ENCODE measurements at places on chromosomes 7 and 10.

DNA sequence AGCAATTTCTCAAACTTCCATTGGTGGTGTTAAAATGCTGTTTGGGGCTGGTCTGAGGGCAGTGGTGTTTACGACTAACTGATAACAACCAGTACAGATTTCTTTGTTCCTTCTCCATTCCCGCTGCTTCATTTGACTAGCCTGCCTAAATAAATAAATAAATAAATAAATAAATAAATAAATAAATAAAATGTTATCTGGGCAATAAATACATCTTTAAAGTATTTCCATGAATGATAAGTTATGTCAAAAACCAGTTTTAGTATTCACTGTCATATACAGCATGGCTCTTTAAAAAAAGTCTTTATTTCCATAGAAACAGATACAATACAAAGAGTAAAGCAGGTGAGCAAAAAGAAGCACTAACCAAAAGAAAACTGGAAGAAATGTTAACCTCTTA is 81.3 kb downstream of the ATE1 start:
- no peak for DNase-seq

DNA sequence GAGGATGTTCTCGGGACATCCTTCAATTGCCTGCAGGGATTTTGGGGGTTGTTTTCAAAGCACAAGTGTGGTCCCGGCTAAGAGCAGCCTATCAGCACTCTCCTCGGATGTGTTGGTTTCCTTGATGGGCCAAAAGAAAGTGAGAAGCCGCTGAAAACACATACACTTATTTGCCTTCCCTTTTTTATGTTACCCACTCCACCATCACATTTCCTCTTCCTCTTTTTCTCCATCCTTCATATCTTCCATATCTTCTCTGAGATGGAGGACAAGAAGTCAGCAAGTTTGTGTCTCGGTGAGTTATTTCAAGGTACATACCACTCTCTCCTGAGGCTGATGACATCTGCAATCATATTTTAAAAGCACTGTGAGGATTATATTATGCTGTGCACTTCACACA is 64.0 kb downstream of the ZNF33B start:
- DNase-seq: no peak

DNA sequence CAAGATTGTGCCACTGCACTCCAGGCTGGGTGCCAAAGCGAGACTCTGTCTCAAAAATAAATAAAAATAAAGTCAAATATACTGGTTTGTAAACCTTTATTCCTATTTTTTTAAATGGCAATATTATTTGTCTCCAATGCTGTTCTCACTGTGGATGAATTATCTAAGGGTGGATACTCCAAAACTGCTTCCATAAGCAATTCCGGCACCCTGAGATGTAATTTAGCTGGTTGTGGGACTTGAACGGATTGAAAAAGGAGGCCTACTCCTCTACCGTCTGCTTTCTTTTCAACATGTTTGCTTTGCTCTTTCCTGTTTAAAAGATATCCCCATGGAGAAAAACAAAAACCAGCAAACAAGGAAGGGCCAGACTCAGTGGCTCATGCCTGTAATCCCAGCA is 54.4 kb downstream of the SLC35B4 start:
- DNase-seq: no peak

GRCh38 chr10:2201534-2202099 is 464.3 kb upstream of the ADARB2 start:
- no peak for DNase-seq

DNA sequence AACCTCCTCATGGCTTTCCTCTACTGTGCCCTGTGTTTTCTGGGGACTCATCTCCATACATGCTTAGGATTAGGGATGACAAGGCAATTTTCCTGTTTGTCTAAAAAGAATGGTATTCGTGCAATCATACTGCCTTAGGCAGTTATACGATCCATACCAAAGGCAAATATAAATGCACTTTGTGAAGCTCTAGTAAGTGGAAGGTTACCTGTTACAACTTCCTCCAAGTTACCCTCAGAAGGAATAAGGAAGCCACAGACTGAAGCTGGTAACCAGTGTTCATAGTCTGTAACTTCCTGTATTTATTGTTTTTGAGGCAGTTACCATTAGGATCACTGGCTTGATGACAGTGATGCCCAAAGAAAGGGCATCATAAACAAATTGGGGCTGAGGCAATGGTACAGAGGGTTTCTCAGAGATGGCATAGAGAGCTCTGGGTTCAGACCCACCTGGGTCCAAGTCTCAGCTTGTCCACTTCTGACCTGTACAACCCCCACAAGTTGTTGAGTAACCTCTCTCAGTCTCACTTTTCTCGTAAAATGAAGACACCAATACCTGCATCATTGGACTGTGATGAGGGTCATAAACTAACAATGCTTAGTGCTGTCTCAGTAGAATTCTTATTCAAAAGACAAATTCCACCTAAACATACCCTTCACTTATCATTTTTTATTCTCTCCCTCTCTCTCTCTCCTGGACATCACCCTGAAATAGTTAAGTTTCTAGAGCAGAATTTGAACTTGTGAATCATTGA is 138.2 kb downstream of the ELMO1 start:
- no peak for DNase-seq

DNA sequence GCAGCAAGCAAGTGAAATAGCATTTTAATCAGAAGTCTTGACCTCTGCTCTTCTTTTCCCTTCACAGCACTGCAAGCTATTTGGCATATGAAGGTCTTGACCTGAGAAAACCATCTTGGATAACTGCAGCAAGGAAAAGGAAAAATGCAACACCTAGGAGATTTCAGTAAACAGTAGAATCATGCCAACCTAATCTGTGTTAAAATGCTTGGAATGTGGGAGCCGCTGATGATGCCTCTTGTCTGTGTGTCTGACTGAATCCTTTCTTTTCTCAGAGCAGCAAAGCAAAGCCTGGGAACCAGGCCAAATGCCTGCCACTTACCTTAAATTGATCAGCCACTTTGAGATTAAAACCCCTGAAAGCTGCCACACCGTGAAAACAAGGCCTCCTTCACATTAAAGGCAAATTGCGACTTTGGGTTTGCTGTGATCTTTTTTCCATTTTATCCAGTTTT is 80.4 kb upstream of the CDK6 start:
- DNase-seq: no peak

DNA sequence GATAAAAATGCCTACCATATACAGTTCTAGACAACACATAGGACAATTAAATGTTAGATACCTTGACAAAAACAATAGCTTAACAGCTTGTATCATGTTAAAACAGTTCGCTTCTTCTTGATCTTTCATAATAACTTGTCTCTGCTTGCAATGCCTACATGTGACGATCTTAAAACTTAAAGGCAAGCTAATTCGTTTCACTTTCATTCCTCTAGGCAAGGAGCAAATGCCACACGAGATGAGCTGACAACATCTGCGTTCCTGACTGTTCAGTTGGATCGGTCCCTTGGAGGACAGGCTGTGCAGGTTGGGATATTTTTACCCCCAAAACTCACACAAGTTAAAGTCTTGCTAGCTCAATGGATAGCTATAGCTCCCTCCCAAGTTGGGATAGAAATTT is 51.6 kb upstream of the ARL4A start:
- no peak for DNase-seq

GRCh38 chr10:84613336-84614021 is 285.1 kb downstream of the CCSER2 start:
- no peak for DNase-seq

- no peak for DNase-seq
Observed at GRCh38 chr7:102215256-102215655, 71.4 kb upstream of the SH2B2 start.

DNA sequence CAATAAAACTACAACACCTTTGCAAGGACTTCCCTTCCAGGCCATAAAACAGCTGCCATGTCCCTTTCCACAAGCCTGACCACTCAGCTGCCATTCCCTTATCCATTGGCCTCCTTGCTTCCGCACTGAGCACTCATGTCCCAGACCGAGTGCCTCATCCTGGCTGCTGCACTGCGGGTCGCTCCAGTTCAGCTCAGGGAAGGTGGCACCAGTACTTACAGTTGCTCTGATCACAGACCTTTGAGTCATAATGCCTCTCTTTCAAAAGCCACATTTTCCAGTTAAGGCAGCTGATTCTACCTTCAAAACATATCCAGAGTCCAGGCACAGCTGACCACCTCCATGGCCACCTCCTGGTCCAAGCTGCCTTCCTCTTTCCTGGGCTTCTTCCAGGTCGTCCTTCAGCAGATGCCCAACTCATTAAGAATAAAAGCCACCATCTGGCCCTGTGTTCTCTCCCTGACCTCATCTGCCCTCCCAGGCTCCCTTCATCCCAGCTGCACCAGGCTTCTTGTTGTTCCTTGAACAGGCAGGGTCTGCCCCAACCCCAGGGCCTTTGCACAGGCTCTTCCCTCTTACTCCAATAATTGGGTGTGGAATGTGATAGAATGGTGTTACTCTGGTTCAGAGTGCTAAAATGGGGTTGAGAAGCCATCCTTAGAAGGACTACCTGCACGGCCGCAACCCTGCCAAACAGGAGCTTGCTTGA is 64.5 kb downstream of the RAMP3 start:
- no peak for DNase-seq

DNA sequence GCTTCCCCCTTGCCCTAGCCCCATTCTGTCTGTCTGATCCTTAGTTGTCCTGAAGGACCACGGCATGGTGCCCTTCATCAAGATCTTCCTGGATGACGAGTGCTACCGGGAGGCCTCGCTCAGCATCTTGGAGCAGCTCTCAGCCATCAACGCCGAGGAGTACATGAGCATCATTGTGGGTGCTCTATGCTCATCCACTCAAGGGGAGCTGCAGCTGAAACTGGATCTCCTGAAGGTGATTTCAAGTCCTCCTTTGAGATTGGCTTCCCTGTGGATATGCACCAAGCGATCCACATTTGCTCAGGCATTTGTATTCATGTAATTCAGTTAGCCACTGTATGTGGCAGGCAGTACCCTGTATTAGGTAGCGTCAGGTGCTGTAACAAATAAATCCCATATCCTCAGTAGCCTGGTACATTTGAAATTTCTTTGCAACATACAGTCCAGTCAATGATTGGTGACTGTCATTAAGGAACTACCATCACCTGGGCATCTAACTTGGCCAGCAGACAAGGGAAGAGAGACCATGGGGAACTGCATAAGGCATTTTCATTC is 51.2 kb downstream of the WDFY4 start:
- DNase-seq: no peak

DNA sequence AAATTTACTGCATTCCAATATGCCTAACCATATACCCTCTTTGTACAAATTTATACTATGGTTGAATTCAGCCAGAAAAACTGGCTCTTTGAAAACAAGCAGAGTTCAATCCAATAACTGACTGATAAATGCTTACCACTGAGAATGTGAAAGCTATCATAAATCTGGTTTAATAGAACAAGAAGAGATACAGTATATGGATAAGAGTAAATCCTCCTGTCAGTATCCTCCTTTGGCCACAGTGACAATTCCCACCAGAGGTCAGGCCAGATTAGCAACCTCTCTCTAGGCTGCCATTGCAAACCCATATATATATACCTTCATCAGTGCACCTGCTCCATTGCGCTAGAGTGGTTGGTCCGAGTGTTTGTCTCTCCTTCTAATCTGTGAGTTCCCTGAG is 647.2 kb downstream of the GRM8 start:
- no peak for DNase-seq

DNA sequence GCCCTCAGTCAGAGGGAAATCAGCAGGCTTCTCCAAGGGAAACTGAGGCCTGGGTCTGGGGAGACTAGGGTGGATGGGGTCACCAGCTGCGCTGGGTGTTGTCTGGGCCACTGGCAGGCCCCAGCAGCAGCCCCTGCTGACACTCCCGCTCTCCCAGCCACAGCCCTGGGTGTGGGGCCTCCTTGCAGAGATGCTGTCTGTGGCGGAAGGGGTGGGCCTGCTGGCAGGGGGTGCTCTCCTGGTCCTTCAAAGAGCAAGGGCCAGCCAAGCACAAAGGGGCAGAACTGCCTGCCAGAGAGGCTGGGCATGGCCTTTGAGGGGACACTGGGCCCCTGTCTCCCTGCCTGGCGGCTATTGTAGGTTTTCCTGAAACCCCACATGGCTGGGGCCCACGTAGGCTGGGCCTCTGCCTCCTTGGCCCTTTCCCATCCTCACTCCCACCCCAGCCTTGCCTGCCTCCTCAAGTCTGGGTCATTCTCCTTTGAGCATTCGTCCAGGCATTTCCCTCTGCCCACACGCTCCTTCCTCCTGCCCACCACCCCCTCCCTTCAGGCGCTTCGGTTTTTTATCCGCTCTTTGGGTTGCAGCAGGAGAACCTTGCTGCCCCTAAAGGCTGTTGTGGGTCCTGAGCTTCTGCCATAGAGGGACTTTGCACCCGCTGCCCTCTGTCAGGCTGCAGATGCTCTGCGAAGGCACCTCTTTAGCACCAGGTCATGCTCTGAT is 9.1 kb downstream of the COL13A1 start:
- no peak for DNase-seq

GRCh38 chr10:62728479-62728878 is 76.0 kb upstream of the ADO start:
- no peak for DNase-seq

GRCh38 chr10:77846718-77847311 is 79.7 kb downstream of the DLG5 start:
- no peak for DNase-seq

GRCh38 chr7:84701524-84702306 is 485.1 kb downstream of the SEMA3D start:
- no peak for DNase-seq

- no peak for DNase-seq
Observed at GRCh38 chr7:132464740-132465139, 111.5 kb downstream of the PLXNA4 start.

GRCh38 chr7:100539436-100540006 is 518 bp downstream of the AGFG2 start:
- no peak for DNase-seq

- DNase-seq: no peak
Observed at GRCh38 chr7:75884476-75884875, 5.6 kb downstream of the RHBDD2 start.

- DNase-seq: no peak
Observed at GRCh38 chr7:34445653-34446052, 212.4 kb upstream of the NPSR1 start.

- no peak for DNase-seq
Observed at GRCh38 chr10:99711129-99711719, 20.7 kb downstream of the COX15 start.

- DNase-seq: no peak
Observed at GRCh38 chr7:30222515-30223215, 61.7 kb upstream of the ZNRF2 start.

- no peak for DNase-seq
Observed at GRCh38 chr10:29760138-29760900, 125.5 kb upstream of the SVIL start.

- DNase-seq: no peak
Observed at GRCh38 chr7:140400381-140400780, 2.1 kb upstream of the SLC37A3 start.

- peak; percentile 46 for DNase-seq
Observed at GRCh38 chr10:80453842-80454512, at the start of gene TSPAN14. Gene TSPAN14 (plus strand): TSS chr10:80454310. CDS start chr10:80489234, 34,924 bp downstream.

DNA sequence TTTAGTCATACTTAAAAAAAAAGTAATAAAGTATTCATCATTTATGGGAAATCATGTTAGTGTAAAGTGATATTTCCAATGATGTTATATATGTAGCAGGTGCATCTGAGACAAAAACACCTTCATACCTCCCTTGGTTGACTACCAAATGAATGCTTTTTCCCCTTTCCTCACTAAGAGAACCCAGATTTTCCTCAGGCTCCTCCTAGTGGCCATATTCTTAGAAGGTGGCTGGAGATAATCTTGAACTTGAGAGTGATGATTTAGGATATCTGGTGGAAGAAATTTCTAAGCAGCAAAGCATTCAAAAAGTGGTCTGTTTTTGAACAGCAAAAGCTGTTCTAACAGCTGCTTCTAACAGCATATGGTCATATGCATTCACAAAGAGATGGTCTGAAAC is 16.8 kb upstream of the DNAH11 start:
- no peak for DNase-seq
